ENCODE measurements at places on chromosomes 5 and 9. TPM values are rescaled to one million over a fixed set of nuclear protein-coding genes. Genes with fewer than 3 reads are reported as not detected.

- no peak for DNase-seq
Measured at GRCh38 chr5:84260939-84261338, 123.7 kb downstream of the EDIL3 start.

- no peak for DNase-seq
Measured at GRCh38 chr5:117880932-117881331, 1107.4 kb downstream of the DTWD2 start.

Gene AJM1
- total RNA-seq = 0.79 TPM

Gene TMEM215
- 0.39 TPM for total RNA-seq

Gene TAS2R1
- not detected for total RNA-seq

- no peak for DNase-seq
Measured at GRCh38 chr5:151146061-151146460, 11.5 kb downstream of the ANXA6 start.
